Heart left ventricle (tissue), 16 donors: ENCODE measurements at places on chromosomes 3 and 15. TPM values are rescaled to one million over a fixed set of nuclear protein-coding genes. Genes with fewer than 3 reads are reported as not detected.

Gene BCHE
- 0.88 TPM for polyA plus RNA-seq

Gene CLSTN2
- 0.85 TPM for polyA plus RNA-seq

- no peaks in the 10 kb centered on the region for H3K27me3 ChIP-seq
- no peaks in the 10 kb centered on the region for H3K4me1 ChIP-seq
- no peak for DNase-seq
- no peak overlapping the region for H3K4me3 ChIP-seq
- H3K27ac ChIP-seq, result no peak overlapping the region
These were observed 397.2 kb downstream of the GAP43 start for GRCh38 chr3:116020495-116020894.

- H3K27me3 ChIP-seq, result no peaks in the 10 kb centered on the region
- no peaks in the 10 kb centered on the region for H3K4me1 ChIP-seq
These were observed 83.9 kb upstream of the CDV3 start for GRCh38 chr3:133489466-133490085.
